ENCODE measurements at places on chromosomes 4 and X.

DNA sequence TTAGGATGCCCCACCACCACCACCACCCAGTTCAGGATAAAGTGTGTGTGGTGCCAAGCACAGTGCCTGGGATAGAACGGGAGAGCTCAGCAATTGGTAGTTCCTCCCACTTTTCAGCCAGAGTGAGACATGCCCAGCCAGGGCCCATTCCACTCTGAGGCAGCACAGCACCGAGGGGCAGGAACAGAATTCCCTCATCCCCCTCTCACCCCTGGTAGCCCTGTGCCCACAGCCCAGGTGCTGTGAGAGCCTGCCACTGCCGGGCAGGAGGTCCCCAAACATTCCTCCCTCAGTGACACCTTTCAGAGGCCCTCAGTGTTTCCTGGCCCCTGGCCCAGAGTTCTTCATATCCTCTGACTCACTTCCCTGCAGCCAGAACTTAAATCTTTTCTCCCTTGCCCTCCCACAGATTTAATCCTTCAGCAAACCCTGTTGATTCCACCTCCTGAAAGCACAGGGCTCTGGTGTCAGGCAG lies 8.1 kb downstream of the RIPPLY1 start:
- H3K27me3 ChIP-seq = peaks cover 55% of the 10 kb centered on the region
- no peaks in the 10 kb centered on the region for H3K4me1 ChIP-seq
- no peak overlapping the region for H3K27ac ChIP-seq
- H3K4me3 ChIP-seq = no peak overlapping the region
- no peaks in the 10 kb centered on the region for H3K36me3 ChIP-seq

GRCh38 chrX:3271183-3271833 lies 75.1 kb downstream of the MXRA5 start:
- H3K27me3 ChIP-seq = peaks cover 4% of the 10 kb centered on the region
- H3K4me3 ChIP-seq = no peak overlapping the region
- H3K4me1 ChIP-seq = no peaks in the 10 kb centered on the region

GRCh38 chrX:94435799-94436198 lies 761.8 kb downstream of the FAM133A start:
- H3K27me3 ChIP-seq = peaks cover 9% of the 10 kb centered on the region
- DNase-seq = no peak
- H3K4me3 ChIP-seq = no peak overlapping the region
- no peaks in the 10 kb centered on the region for H3K4me1 ChIP-seq
- H3K27ac ChIP-seq = no peak overlapping the region

- H3K27me3 ChIP-seq = no peaks in the 10 kb centered on the region
- DNase-seq = no peak
- peaks cover 19% of the 10 kb centered on the region for H3K36me3 ChIP-seq
These were observed 176.2 kb downstream of the RAPGEF2 start for GRCh38 chr4:159279084-159279483.

- DNase-seq = no peak
- no peak overlapping the region for H3K4me3 ChIP-seq
- no peaks in the 10 kb centered on the region for H3K36me3 ChIP-seq
- H3K27me3 ChIP-seq = peaks cover 17% of the 10 kb centered on the region
These were observed 340.0 kb downstream of the DCAF12L2 start for GRCh38 chrX:125826080-125826479.

DNA sequence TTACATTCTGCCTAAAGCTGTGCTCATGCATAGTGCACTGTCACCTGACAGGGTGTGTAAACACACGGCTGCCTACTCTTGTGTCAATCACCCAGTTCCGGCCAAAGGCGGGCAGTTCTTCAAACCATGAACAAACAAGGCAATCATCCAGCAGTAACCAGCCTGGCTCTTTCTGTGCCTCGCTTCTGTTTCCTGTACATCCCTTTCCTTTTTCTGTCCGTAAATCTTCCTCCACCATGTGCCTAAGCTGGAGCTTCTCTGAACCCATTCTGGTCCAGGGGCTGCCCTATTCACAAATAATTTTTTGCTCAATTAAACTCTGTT lies 60.8 kb upstream of the CBR4 start:
- H3K27me3 ChIP-seq = no peaks in the 10 kb centered on the region
- no peak overlapping the region for H3K4me3 ChIP-seq
- no peak overlapping the region for H3K27ac ChIP-seq
- no peak for DNase-seq

GRCh38 chr4:185305979-185306442 lies 89.7 kb downstream of the LRP2BP start:
- H3K36me3 ChIP-seq = peaks cover 20% of the 10 kb centered on the region
- H3K27ac ChIP-seq = no peak overlapping the region
- no peaks in the 10 kb centered on the region for H3K27me3 ChIP-seq
- no peak for DNase-seq

- H3K36me3 ChIP-seq = no peaks in the 10 kb centered on the region
- H3K27me3 ChIP-seq = no peaks in the 10 kb centered on the region
- H3K4me3 ChIP-seq = no peak overlapping the region
- no peaks in the 10 kb centered on the region for H3K4me1 ChIP-seq
- no peak overlapping the region for H3K27ac ChIP-seq
- no peak for DNase-seq
These were observed 67.4 kb downstream of the SOWAHB start for GRCh38 chr4:76830612-76830963.

DNA sequence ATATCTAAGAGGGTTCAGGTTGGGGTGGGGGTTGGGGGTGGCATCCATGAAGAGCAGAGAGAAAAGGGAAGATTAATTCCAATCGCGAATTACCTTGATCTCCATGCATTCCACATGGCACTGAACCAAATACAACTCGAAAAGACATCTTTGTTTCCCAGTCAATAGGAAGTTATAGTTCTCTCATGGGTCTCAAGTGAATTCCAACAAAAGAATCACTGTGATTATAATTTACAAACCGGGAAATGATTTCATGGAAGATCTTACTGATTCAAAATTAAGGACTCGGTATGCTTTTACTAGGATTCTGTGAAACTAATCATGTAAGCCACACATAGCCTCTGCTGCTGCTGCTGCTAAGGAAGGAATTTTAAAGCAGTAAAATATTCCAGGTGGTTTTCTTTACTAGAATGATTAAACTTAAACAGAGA lies 26.6 kb upstream of the AMELX start:
- DNase-seq = no peak
- no peak overlapping the region for H3K27ac ChIP-seq
- peaks cover 12% of the 10 kb centered on the region for H3K27me3 ChIP-seq
- H3K4me1 ChIP-seq = no peaks in the 10 kb centered on the region
- H3K36me3 ChIP-seq = no peaks in the 10 kb centered on the region

- DNase-seq = no peak
- H3K36me3 ChIP-seq = no peaks in the 10 kb centered on the region
- no peak overlapping the region for H3K27ac ChIP-seq
- no peaks in the 10 kb centered on the region for H3K4me1 ChIP-seq
- H3K27me3 ChIP-seq = no peaks in the 10 kb centered on the region
- no peak overlapping the region for H3K4me3 ChIP-seq
These were observed 236.7 kb downstream of the EVC2 start for GRCh38 chr4:5471691-5472090.

- DNase-seq = no peak
- no peak overlapping the region for H3K27ac ChIP-seq
- no peak overlapping the region for H3K4me3 ChIP-seq
- H3K27me3 ChIP-seq = no peaks in the 10 kb centered on the region
- H3K36me3 ChIP-seq = no peaks in the 10 kb centered on the region
These were observed 218.5 kb downstream of the PRR32 start for GRCh38 chrX:127038065-127038464.

DNA sequence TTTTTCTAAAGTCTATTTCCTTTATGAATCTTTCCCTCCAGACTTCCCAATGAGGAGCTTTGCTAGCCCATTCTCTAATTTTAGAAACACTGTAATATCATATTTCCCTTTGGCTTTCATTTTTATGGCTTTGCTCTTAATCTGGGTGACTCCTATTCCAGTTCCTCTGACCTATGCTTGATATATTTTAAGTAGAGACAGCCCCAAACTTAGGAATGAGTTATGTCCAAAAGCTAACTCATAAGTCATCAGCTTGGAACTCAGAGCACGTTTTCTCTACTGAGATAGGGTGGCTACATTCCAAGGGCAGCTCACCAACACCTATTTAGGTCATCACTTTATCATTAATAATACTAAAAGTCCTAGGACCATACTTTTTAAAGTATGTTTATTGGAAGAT lies 77.8 kb downstream of the OR13H1 start:
- no peak overlapping the region for H3K4me3 ChIP-seq
- DNase-seq = no peak
- peaks cover 36% of the 10 kb centered on the region for H3K27me3 ChIP-seq
- no peaks in the 10 kb centered on the region for H3K36me3 ChIP-seq
- no peaks in the 10 kb centered on the region for H3K4me1 ChIP-seq
- H3K27ac ChIP-seq = no peak overlapping the region

DNA sequence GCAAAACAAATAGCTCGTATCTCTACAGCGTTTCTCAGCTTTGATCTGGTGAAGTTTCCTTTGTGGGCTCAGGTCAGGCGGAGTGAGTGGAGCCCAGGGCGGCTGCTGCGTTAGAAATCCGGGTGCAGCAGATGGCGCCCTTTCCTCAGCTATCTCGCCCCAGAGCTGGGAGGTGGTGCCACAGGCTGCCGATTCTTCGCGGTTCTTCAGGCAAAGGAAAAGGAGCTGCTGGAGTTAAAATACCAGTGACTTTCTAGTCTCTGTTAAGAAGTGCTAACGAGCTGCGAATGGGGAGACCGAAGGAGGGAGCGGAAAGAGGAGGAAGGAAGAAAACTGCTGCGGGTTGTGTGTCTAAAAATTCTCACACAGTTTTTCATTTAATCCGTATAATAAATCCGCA lies 114.6 kb downstream of the CPE start:
- no peak overlapping the region for H3K27ac ChIP-seq
- H3K4me3 ChIP-seq = peak overlapping the region; percentile 56
- peak; percentile 78 for DNase-seq
- H3K4me1 ChIP-seq = peaks cover 5% of the 10 kb centered on the region

DNA sequence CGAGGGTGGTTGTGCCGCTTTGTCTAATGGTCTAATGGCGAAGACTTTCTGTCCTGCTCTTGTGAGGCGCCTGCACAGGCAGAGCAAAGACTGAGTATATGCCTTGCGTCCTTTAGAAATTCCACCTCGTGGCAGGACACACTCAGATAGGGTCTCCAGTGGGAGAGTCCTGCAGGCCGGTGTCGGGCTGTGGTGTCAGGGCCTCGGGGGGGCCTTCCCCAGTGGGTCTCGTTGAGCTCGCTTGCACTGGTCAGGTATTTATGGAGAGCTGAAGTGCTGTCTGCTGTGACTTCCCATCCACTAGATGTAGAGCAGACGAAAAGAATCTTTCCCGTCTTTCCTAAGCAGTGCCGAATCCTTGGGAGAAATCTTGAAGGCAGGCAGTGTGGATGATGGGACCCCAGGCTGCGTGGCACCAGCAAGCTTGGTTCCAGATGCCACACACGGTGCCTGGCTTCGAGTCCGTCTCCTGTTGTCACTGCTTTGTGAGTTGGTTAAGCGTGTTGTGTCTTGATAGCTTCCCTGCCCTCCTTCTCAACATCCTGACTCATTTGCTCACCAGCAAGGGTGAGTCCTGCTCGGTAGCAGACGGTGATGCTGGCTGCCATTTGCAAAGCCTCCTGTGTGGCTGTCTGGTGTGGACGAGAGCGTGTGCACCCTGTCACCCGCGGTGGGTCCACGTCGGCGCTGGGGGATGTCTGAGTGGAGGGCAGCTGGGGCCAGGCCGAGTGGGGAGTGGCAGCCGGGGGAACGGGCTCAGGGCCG lies 20.5 kb downstream of the MAEA start:
- peak overlapping the region; percentile 58 for H3K27ac ChIP-seq
- H3K4me1 ChIP-seq = peaks cover 71% of the 10 kb centered on the region
- peak overlapping the region; percentile 67 for H3K4me3 ChIP-seq
- H3K27me3 ChIP-seq = no peaks in the 10 kb centered on the region
- peaks cover 64% of the 10 kb centered on the region for H3K36me3 ChIP-seq

Measured in activated T-cell treated with anti-CD3 and anti-CD28 coated beads, Interleukin-2, amount 50 U/mL, for 24 hours (primary cell).